ENCODE measurements at places on chromosomes 3 and 15.
A peak's percentile ranks its signal among the peaks of the same experiment; 100 is the strongest.

- DNase-seq: no peak
These were observed 159.6 kb downstream of the GREM1 start for GRCh38 chr15:32877252-32878019.

- no peak for DNase-seq
These were observed 8.4 kb upstream of the RPS17 start for GRCh38 chr15:82548700-82549099.

- DNase-seq: peak; percentile 43
These were observed 609 bp downstream of the GOLGA8A start for GRCh38 chr15:34436956-34437442.

DNA sequence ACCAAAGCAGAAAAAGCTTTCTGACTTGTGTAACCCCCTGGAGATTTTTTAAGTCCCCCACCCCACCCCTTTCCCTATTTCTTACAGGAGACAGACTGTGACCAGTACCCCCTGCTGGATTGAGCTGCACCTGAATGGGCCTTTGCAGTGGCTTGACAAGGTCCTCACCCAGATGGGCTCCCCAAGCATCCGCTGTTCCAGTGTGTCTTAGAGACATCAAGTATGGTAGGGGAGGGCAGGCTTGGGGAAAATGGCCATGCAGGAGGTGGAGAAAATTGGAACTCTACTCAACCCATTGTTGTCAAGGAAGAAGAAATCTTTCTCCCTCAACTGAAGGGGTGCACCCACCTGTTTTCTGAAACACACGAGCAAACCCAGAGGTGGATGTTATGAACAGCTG, 64.1 kb downstream of the AAGAB start:
- no peak for DNase-seq

DNA sequence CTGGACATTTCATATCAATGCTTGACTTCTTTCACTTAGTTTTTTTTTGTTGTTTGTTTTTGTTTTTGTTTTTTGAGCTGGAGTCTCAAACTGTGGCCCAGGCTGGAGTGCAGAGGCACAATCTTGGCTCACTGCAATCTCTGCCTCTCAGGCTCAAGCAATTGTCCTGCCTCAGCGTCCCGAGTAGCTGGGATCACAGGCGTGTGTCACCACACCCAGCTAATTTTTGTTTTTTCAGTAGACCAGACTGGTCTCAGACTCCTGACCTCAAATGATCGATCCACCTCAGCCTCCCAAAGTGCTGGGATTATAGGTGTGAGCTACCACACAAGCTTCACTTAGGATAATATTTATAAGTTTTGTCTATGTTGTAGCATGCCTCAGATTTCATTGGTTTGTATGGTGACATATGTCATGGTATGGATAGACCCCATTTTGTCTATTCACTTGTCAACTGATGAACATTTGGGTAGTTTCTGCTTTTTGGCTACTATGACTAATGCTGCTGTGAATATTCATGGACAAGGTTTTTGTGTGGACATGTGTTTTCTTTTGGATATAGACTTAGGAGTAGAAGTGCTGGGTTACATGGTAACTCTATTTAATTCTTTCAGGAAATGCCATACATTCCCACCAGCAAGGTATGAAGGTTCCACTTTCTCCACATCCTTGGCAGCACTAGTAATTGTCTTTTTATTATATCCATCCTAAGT, 6.8 kb upstream of the PRR23E start:
- no peak for DNase-seq

GRCh38 chr3:140206196-140207040, 271.4 kb downstream of the CLSTN2 start:
- DNase-seq: no peak

DNA sequence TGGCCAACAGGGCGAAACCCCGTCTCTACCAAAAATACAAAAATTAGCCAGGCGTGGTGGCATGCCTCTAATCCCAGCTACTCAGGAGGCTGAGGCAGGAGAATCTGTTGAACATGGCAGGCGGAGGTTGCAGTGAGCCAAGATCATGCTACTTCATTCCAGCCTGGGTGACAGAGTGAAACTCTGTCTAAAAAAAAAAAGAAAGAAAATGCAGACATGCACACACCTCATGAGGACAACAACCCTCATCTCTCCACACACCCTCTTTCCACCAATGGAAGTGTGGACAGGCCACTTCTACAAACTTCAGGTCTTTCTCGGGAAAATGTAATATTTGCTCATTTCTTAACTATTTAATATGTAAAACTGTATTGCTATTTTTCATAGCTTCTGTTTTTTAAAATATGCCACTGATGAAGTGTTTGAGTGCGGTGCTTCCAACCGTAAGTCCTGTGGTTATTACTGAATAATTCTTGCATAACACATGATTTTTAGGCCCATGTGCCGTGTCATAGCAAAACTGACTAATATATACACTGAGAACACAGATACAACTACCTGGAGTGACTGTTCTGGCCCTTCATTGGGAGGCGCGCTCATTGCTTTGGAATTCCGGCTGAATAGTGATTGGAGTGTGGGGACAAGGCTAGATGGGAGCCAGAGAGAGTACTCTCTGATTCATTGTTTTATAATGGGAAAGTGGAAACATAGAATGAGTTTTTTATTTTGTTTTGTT, 23.1 kb downstream of the LRRC31 start:
- DNase-seq: no peak

GRCh38 chr15:77738441-77739302, 106.0 kb upstream of the LINGO1 start:
- no peak for DNase-seq

- DNase-seq: no peak
These were observed 19.4 kb downstream of the VILL start for GRCh38 chr3:38009807-38010591.

DNA sequence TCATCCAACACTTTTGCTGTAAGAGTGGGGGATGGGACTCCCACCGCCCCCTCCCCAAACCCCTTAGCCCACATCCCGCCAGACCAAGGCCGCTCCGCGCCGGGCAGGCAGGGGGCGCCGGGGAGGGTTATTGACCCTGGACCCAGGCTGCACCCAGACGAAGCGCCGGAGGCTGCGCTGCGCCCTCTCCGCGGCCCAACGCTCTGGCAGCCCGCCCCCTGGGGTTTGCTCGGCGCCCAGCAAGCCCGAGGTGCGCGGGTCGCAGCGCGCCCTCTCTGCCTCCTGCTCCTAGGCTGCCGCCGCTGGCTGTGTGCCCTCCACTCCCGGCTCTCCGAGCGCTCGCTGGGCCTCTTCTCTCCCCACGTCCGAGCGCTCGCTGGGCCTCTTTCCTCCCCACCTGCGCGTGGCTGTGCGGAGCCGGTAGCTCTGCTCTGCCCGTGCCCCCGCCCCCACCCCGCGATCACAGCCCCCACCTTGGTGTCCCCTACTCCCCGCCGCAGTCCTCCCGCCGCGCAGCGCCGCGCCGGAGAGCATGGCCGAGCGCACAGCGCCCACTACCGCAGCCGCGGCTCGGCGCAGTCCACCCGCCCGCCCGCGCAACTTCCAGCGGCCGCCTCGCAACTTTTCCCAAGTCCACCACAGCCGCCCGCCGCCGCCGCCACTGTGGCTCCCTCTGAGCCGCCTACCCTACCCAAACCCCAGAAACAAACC, 1.2 kb downstream of the MECOM start:
- peak; percentile 65 for DNase-seq

DNA sequence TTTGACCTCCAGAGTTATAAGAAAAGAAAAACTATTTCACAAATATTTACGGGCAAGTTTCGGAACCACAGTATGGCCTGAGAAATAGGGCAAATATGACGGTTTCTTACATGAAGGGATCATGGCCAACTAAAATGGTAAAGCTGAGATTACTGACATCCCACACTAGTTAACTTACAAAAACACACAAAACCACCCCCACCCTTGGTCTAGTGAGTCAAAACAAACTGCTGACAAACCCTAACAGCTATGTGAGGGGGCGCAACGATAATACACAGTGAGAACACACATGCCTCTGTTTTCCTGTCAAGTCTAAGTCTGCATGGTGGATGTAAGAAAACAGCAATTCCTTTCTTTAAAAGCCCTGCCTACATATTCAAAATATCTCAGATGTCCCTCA, 32.3 kb downstream of the CBLB start:
- DNase-seq: no peak

DNA sequence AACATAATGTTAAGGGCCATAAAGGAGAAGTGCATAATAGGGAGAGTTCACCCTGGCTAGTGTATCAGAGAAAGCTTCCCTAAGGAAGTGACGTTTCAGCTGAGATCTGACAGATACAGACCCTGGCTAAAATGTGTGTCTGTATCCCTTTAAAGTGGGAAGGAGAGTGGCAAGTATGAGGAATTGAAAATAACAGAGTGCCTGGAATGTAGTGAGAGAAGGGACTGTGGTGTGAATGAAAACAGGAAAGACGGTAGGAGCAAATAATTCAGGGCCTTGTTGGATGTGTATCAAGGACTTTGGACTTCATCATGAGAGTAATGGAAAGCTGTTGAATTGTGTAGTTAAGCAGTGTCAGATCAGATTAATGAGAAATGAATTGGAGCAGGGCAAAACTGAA, 30.5 kb downstream of the NEO1 start:
- no peak for DNase-seq

DNA sequence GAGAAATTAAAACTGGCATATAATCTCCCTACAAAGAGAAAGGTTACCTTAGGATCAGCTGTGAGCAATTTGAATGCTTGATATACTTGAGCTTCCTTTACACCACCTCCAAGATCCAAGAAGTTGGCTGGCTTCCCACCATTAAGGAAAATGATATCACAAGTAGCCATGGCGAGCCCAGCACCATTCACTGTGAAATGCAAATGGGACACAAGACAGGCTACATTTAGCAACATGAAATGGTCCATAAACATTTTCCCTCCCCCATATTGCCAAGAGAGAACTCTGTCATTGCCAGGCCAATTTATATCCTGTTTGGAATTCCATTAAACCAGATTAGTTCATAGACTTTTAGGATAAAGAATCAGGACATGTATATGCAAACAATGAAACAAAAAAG, 158.7 kb downstream of the SUCLG2 start:
- DNase-seq: no peak

- DNase-seq: peak; percentile 65
These were observed 916 bp downstream of the IL17RD start for GRCh38 chr3:57164217-57164656.

GRCh38 chr3:113844622-113845222, 6.1 kb downstream of the GRAMD1C start:
- DNase-seq: no peak

DNA sequence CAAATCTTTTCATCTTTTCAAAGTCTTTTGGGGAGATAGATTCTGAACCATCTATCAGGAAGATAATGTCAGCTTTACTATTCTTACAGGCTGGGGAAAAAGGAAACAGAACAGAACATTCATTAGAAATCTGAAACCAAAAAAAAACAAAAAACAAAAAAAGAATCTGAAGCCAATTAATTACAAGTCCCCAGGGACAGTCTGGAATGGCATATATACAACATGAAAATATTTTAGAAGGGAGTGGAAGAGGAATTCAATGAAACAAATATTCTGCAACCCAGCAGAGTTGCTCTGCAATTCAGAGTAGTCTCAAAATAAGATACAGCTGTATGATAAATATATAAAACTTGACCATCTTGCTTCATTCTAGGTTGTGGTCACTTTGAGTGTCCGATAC, 41.7 kb upstream of the CAPN7 start:
- DNase-seq: no peak

DNA sequence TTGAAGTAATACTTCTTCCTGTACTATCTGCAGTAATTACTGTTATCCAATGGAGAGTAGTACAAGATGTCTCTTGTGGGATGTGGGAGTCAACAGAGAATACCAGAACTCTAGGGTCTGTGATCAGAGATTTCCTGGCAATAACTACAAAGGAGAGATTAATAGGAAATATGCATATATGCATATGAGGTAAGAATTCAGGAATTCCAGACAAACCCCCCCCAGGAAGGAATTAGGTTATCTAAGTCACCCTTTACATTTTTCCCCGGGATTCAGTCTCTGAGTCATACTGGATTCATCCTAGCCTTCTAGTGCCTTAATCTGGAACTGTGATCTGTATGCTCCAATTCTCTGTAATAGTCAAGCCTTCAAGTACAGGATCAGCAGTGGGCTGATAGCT, 49.4 kb downstream of the GTF2E1 start:
- no peak for DNase-seq

GRCh38 chr3:61936344-61936937, 375.1 kb downstream of the PTPRG start:
- DNase-seq: no peak

DNA sequence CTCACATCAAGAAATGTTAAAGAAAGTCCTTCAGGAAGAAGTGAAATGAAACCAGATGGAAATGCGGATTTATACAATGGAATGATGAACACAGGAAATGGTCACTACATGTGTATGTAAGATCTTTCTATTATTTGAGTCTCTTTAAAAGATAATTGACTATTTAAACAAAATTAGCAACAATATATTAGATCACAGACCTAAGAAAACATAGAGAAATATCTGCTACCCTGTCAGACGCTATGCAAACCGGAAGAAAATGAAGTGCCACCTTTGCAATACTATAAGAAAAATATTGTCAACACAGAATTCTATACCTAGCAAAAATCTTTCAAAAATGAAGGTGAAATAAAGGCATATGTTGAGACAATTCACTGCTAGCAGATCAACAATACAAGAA, 17.2 kb downstream of the RAB6B start:
- DNase-seq: no peak

- DNase-seq: no peak
These were observed 25.9 kb downstream of the CCDC32 start for GRCh38 chr15:40538976-40539375.

DNA sequence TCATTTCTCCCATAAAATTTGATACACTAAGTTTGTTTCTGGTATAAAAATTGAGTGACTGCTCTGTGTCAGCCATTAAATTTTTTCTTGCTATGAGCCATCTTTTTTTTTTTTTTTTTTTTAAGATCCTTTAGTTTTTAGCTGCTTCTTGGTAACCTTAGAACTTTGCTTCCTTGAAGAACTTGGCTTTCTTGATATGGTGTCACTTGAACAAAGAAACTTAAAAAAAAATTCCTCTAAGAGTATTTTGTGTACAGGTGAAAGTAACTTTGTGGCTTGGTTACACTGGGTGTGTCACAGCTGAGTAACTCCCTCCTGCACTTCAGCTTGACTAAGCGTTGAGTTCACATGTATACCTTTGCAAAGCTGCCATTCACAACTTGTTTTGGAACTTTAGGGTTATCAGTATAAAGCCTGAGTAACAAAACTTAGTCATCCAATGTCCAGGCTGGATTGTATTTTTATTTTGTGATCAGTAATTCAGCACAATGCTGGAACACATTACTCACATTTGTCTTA, 6.5 kb downstream of the CHD2 start:
- no peak for DNase-seq
